Skin of body (tissue), 3 donors: ENCODE measurements at places on chromosomes 2 and 18. TPM values are rescaled to one million over a fixed set of nuclear protein-coding genes. Genes with fewer than 3 reads are reported as not detected.
A peak's percentile ranks its signal among the peaks of the same experiment; 100 is the strongest.

- no peak for DNase-seq
Measured at GRCh38 chr2:120310136-120310535, 35.8 kb upstream of the INHBB start.

Gene HOXD10
- total RNA-seq: 1.8 TPM

GRCh38 chr18:32875625-32876024 lies 102.8 kb upstream of the KLHL14 start:
- DNase-seq: no peak

Gene TFCP2L1
- total RNA-seq: 4.9 TPM

DNA sequence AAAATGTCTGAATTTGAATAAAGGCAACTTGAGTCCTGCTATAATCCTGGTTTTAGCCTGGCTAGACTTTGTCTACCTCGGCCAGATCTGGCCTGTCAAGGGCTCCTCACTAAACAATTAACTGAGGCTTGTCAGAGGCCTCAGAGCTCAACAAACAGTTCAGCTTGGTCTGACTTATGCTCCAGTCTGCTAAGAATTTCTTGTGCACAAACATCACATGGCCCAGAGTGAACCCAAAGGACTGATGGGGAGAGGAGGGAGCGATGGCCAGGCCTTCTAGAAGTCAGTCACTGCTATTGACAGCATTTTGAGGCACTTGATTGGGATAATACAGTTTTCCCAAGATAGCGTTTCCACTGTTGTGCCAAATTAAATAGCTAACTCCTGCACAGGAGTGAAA lies 555.1 kb upstream of the ID2 start:
- DNase-seq: no peak

Gene ARID5A
- 16.2 TPM for total RNA-seq

Gene ITGB6
- 11.6 TPM for total RNA-seq

GRCh38 chr18:3593904-3594759 lies 144.2 kb downstream of the TGIF1 start:
- DNase-seq: peak; percentile 97

DNA sequence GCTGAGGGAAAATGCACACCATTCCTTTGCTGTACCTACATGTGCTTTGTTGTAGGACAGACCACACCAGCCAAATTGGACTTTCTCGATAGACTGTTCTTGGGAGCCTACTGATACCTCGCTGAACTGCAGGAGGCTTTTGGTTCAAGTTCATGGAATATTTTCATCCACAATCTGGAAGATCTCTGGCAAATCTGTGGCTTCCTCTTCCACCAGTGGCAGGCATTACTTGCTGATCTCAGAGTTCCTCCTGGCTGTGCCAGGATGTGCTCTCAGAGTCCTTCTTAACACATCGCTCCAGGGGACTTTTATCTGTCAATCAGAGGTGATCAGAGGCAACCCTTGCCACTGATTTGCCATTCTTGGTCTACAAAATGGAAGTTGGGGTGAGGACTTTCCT lies 87.7 kb downstream of the PTGR3 start:
- DNase-seq: no peak

DNA sequence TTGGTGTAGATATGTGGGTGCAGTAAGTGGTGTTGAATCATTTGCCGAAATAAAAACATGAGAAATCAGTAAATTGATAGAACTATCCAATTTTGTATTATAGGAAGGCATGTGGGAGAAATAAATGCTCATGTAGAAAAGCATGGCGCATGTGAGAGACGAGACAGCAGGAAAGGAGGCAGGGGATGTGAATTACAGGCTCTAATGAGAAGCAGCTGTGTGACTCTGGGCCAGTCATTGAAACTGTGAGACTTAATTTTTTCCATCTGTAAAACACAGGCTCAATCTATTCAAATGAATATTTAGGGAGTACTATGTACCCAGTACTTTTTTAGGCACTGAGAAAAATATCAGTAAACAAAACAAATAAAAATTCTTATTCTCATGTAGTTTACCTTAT lies 42.6 kb upstream of the MAP3K20 start:
- DNase-seq: peak; percentile 90

DNA sequence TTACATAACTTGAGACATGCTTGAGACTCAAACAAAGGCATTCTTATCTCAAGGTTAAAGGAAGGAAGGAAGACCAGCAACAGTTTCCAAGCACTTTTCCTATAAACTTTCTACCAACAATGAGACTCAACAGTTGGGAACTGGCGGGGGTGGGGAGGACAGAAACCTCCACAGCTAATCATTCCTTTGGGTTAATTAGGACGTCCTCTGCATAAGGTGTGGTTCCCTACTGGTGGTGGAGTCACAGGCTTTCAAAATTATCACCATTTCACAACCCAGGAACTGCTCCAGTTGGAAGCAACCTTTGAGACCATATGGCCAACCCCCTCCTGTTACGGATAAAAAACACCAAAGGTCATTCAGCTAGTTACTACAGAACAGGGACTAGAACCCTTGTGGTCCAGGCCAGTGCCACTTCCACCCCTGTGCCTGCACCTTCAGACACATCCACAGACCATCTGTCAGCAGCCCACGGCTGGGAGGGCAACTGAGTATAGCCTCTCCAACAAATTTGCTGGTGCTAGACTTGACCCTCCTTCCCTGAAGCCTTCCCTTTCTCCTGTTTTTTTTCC lies 30.1 kb upstream of the ATL2 start:
- no peak for DNase-seq

DNA sequence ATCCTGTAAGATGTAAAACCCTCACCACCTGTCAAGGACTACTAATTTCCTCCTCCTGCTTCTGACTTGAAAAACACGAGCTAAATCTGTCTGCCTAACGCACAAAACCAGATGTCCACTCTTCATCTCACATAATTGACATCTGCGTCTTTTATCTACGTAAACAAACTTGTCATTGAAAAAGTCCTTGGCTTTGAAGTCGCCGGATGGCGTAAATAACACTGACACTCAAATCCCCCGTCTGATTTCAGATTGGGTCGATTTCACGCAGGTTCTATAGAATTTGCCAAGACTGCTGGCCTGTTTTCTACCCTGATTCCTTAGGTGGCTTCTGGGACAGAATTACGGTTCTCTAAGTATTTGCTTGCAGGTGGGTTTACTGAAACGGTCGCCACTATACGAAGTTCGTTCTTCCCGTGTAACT lies 539 bp upstream of the MOB4 start:
- DNase-seq: peak; percentile 65

GRCh38 chr2:24510771-24511170 lies 19.7 kb downstream of the NCOA1 start:
- no peak for DNase-seq

- DNase-seq: peak; percentile 15
Measured at GRCh38 chr2:226772389-226773179, 27.0 kb downstream of the IRS1 start.

Gene NT5C1B
- not detected for total RNA-seq

DNA sequence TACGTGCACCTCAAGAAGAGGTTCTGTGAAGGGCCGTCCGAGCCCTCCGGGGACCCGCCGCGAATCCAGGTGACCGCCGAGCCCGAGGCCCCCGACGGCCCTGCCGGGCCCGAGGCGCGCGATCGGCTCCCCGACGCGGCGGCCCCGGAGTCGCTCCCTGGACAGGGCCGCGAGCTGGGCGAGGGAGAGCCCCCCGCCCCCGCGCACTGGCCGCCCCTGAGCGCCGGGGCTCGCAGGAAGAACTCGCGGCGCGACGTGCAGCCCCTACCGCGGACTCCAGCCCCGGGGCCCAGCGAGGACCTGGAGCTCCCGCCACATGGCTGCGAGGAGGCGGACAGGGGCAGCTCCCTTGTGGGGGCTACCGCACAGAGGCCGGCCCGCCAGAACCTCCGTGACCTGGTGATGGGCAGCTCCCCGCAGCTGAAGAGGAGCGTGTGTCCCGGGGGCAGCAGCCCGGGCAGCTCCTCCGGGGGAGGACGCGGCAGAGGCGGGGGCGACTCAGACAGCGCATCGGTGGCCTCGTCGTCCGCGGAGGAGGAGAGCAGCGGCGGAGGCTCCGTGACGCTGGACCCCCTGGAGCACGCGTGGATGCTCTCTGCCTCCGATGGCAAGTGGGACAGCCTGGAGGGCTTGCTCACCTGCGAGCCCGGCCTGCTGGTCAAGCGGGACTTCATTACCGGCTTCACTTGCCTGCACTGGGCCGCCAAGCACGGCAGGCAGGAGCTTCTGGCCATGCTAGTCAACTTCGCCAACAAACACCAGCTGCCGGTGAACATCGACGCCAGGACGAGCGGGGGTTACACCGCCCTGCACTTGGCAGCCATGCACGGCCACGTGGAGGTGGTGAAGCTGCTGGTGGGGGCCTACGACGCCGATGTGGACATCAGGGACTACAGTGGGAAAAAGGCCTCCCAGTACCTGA lies 812 bp downstream of the SOWAHC start:
- DNase-seq: no peak

Gene ITPRIPL1
- 6.1 TPM for total RNA-seq

DNA sequence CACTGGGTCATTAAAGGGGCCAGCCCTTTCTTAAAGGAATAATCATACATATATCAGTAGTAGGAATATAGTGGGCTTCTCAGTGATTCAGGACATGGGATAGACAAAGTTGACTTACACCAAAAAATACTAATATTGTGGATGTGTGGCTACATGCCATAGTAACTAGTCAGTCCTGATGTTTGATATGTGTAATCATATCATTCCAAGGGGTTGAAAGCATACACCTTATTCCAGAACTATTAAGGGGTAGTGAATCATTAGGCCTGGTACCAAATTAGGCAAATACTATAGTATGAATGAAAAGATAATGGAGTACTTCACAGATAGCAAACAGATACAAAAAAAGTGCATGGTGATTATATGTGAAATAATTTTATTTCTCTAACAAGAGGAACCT lies 814.9 kb upstream of the NRXN1 start:
- DNase-seq: no peak

- DNase-seq: no peak
Measured at GRCh38 chr2:20641123-20641985, 9.5 kb downstream of the HS1BP3 start.

Gene TGFA
- 21.8 TPM for total RNA-seq

- DNase-seq: no peak
Measured at GRCh38 chr18:57831597-57832377, 28.7 kb upstream of the ATP8B1 start.

- no peak for DNase-seq
Measured at GRCh38 chr2:233053928-233054784, 6.0 kb upstream of the INPP5D start.

DNA sequence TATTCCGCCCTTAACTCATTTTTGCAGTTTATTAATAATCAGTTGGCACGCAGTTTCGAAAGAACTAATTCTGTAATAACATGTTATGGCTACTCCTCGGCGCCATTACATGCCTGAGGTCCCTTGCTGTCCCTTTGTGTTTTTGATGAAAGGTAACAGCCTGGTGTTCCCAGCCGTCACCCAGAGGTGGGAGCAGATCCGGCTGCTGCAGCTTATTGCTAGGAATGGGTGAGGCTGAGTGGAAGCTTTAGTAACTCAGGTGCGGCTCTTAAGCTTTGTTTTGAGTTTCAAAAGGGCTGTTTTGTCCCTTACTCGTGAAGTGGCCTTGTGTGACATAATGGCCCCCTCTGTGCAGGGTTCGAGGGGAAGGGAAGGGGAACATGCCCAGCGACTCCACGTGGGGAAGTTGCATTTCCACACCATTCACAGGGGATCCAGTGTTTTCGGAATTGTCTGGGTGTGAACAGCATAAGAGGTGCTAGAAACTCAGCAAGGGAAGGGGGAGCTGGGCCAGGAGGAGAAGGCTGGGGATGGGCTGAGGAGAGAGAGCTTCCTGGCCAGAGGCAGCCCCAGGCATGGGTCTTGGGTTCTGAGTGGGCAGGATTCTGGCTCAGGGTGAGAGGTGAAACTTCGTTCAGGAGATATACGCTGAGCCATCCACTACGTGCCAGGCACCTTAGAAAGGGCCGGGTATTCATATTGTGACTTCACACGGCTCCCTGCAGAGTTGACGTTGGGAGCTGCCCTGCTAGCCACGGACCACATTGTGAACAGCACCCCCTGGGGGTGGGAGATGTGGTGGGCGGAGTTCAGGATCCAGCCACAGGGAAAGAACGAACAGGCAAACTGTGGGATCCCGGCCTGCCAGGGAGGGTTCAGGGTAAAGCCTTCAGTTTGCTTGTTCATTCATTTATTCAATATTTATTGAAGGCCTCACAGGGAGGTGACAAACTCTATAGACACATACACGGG lies 84.4 kb downstream of the TGOLN2 start:
- DNase-seq: no peak

GRCh38 chr2:205217004-205217403 lies 465.3 kb upstream of the NRP2 start:
- DNase-seq: no peak

Gene GALR1
- total RNA-seq: 2.1 TPM

- no peak for DNase-seq
Measured at GRCh38 chr18:47602273-47602897, 328.1 kb downstream of the SMAD2 start.

- no peak for DNase-seq
Measured at GRCh38 chr2:30661173-30662107, 145.8 kb downstream of the CAPN13 start.

Gene MYO5B
- 12.7 TPM for total RNA-seq

- no peak for DNase-seq
Measured at GRCh38 chr2:32683520-32684086, 55.8 kb downstream of the TTC27 start.

DNA sequence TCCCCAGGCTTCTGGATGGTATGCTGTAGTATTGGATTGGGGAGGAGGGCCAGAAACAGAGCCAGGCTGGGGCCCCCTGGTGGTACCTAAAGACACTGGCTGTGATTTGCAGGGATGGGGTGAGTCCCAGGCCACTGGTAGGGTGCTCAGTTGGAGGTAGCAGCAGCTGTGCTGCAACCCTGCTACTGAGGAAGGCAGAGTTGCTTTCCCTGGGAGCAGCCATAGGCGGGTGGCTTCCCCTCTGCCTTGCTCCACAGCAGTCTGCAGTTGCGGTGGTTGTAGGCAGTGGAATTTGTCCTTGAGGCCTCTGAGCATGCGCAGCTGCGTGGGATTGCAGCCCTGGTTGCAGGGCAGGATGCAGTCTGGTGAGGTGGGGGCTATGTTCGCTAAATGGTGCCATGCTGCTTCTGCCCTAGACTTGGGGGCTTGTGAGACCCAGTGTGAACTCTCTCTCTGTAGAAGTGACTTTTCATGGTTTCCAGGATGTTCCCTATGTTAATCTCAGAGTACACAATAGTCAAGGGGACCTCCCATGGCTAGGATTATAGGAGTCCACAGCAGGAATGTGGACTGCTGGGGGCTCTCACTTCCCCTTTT lies 443.5 kb downstream of the XIRP2 start:
- DNase-seq: no peak

Gene PHLPP1
- 15.6 TPM for total RNA-seq

DNA sequence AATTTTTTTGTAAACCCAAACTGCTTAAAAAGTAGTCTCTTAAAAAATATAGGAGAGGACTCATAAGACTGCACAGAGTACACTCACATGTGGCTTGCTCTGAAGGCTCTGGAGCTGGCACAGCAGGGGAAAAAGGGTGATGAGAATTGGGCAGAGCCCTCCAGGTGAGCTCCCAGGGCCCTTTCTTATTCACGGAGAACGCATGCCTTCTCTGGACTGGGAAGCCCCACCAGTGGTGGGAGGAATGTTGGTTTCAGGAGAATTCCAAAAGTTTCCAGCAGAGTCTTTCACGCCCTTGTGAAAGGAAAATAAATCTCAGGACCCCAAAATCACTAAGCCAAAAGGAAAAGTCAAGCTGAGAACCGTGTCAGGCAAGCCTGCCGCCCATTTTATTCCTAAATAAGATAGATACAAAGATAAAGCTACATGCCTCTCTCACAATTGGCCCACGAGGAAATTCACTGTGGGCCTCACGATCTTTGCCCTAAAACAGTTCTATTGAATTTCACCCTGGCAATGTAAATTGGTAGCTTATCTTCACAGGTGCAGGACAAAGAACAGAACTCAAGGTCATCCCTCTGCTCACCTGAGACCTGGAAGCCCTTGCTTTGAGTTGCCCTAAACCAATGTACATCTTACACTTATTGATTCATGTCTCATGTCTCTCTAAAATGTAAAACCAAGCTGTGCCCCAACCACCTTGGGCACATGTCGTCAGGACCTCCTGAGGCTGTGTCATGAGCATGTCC lies 15.5 kb upstream of the MC5R start:
- DNase-seq: no peak
